Tibial artery (tissue), 4 donors: ENCODE measurements at places on chromosomes 1 and 21.

- DNase-seq: no peak
Observed at GRCh38 chr1:92167151-92167550, 50.6 kb upstream of the C1orf146 start.

DNA sequence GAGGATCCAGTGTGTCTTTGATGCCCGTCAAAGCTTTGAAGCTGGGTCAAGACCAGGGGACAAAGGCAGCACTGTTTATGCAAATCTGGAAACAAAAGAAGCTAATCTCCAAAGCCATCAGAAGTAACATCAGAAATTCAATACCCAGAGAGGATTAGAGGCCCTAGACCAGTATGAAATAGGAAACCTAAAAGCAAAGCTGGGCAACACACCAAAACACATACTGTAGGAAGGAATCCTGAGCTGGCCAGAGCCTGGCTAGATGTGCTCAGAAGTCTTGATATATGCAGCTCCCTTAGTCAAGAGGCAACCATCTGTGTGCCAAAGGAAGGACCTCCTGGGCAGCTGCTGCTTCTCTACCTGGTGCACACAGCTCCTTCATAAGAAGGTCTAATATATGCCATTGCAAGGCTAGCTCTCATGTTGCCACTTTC is 12.3 kb downstream of the COLGALT2 start:
- no peak for DNase-seq

GRCh38 chr1:18463984-18464664 is 16.6 kb upstream of the KLHDC7A start:
- no peak for DNase-seq

DNA sequence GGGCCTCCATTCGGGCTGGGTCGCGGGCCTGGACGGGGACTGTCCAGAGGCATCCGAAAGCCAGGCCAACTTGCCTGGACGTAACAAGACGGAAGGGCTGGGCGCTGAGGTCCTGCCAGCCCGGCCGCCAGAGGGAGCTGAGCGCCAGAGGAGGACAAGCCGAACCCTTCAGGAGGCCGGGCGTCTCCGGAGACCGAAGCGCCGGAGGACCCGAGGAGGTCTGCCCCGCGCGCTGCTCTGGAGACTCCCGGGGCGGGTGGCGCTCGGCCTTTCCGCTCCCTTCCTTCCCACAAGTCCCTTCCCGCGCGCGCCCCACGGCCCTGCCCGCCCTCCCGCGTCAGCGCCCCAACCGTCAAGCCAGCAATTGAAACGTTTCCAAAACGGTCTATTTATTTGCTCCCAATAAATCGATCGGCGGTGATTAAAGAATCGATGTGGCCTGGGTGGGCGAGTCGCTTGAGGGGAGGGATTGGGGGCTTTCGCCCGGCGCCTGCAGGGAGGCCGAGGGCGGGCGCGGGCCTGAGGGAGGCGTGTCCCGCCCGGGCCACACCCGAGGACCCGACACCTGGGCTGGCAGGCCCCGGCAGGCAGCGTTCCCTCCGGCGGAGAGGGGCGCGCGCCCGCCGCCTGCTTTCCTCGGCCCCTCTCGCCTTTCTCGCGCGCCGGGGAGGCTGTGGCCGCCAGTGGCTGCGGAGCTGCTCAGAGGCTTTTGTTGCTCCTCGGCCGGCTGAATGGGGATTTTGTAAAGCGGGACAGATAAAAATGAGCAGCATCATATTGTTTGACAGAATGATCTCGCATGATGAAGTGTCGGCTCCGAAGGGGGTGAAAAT is 5.2 kb upstream of the FOXD3 start:
- no peak for DNase-seq

- no peak for DNase-seq
Observed at GRCh38 chr1:30760596-30761324, 3.2 kb upstream of the LAPTM5 start.

GRCh38 chr1:9591669-9592509 is 3.2 kb downstream of the TMEM201 start:
- peak; percentile 60 for DNase-seq

DNA sequence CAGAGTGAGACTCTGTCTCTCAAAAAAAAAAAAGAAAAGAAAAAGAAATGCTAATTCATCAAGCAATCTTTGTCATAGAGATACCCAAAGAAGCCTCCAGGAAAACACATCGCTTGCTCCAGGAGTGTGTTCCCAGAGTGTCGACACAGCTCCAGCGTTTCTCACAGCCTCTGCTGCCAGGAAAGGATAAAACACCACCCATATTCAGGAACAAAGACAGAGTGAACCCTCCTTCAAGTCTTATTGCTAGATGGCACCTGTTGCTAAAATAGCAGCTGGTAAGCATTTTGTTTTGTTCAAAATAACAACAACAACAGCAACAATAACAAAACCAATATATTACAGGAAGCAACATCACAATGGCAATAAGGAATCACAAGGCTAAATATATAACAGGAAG is 3.1 kb downstream of the ILDR2 start:
- DNase-seq: no peak

- DNase-seq: peak; percentile 53
Observed at GRCh38 chr1:14826172-14826636, 227.7 kb downstream of the KAZN start.

- no peak for DNase-seq
Observed at GRCh38 chr1:69029649-69030048, 532.8 kb upstream of the DEPDC1 start.

DNA sequence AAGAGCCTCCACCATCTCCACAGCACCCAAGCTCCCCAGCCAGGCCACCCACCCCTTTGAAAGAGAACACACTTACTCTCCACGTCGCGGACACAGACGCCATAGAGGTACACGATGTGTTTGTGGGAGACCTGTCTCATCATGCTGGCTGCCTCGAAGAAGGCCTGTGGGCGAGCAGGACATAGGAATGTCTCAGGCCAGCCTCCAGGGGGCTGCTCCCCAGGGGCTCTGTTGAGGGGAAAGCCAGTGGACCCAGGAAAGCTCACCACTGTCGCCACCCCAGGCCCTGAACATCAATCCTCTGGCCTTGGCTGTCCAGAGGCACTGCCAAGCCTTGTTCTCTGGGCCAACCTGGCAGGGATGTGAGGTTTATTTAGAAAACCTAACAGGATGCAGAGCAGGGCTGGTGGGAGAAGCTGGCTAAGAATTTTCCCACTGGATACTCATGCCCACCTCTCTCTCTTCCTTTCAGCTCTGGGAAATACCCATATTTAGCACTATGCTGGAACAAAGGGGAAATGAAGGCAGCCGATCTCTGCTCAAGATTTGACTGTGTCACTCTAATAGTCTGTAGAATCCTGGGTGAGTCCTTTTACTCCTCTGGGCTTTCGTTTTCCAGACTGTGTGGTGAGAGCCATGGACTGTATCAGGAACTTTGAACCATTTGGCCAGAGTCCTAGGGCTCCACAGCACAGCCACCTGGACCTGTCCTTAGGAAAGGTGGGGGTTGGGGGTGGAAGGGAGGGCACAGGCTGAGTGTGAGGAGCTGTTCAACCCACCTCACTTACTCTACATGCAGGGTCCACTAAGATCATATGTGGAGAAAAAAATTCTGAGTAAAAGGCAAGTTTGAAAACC is 101.9 kb downstream of the RAVER2 start:
- DNase-seq: no peak

GRCh38 chr1:102550729-102551384 is 554.1 kb upstream of the OLFM3 start:
- no peak for DNase-seq

DNA sequence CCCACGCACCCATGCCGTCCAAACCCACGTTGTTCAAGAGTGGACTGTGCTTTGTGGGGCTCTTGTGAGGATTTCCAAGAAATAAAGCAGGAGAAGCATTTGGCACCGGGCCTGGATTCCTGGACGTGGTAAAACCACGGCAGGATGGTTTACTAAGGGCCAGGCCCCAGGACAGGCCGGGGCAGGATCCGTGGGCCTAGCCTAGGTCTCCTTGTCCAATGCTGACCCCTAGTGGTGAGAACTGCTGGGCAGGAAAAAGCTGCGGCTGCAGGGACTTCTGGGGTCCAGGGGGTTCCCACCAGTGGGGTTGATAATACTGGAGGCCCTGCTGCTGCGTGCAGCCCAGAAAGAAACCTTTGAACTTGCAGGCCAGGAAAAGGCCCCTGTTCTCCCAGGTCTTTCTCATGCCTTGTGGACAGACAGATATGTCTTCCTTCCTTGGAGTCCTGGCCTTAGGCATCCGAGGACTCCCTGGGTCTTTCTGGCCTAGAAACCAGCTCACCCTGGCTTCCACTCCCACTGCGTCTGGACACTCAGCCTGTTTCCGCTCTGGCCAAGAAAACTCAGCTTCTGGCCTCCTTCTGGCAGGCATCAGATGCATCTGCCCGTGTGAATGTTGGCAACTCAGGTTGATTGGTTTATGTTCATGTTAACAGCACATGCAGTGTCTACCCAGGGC is 106.9 kb upstream of the TMEM51 start:
- peak; percentile 53 for DNase-seq

DNA sequence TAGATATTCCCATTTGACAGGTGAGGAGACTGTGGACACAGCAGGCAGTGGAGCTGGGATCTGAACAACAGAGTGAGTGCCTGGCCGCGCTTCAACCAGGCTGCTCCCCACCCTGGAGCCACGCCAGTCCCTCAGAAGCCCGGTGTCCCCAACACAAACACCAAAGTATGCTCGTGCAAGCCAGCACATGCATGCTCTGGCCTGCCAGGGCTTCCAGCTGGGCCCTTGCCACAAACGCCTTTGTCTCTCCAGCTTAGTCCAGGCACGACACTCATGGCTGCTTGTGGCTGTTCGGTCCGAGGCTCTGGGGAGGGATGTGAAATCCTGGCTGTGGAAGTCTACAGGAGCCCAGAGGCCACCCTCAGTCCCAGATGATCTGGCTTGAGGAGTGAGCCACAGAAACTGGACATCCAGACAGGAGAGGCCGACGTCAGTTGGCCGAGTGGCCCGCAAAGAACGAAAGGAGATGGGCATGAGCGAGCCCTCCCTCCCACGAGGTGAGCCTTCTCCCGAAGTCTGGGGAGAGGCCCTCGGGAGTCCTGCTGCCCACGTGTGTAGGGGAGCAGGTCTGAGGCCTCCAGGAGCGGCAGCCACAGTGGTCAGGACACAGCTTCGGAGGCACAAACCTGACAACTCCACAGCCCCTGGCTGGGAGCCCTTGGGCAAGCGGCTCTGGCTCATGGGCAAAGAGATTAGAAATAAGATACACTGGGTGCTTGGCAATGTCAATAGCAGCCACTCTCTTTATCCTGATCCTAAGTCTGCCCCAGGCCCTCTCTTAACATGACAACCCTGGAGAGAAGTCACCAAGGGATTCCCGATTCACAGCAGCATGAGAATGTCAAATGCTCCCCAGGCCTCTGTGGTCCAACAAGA is 117.1 kb upstream of the IFFO2 start:
- peak; percentile 75 for DNase-seq

GRCh38 chr1:39969531-39970270 is 14.8 kb downstream of the MFSD2A start:
- DNase-seq: no peak

GRCh38 chr1:235050911-235051360 is 77.7 kb downstream of the TOMM20 start:
- peak; percentile 85 for DNase-seq

DNA sequence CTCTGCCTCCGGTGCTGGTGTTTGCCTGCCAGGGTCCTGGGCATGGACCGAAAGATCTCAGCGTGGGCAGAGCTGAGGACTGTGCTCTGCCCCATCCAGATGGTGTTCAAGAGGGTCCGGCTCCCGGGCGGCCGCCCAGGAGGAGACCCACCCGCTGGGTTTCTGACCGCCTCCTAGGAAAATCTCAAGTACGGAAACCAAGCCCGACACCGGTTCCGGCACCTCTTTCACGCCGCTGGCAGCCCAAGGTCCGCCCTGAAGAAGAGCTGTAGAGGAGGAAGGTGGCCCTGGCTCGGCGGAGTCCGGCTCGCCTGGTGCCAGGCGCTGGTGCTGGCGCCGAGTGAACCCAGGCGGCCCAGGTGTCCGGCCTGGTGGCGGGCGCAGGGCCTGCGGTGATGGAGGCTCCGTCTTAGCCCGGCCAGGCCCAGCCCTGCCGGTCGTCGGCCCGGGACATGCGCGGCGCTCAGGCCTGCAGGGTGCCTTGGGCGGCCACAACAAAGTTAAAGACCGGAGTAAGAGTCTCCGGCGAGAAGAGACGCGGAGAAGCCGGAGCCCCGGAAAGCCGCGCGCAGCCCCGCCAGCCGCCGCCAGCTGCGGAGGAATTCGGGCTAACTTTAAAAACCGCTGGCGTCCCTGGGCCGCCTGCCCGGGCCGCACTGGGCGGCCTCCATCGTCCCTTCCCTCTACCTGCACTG is 1.5 kb downstream of the GRIK3 start:
- no peak for DNase-seq

DNA sequence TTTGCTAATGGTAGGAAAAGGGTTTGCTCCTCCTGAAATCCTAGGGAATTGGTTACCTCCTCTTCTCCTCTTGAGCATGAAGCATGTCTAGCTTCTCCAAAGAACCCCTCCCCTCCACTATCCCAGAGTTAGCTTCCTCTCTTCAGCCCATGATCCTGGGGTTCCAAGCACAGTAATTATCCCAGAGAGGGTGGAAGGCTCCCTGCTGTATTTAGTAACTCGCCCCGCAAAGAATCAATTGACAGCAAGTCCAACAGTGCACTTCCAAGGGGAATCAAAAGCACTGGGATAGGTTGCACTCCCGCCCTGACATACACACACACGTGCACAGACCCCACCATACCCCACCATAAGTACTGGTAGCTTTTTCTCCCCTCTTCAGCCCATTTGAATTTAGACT is 3.1 kb downstream of the S100A8 start:
- DNase-seq: peak; percentile 19

- DNase-seq: no peak
Observed at GRCh38 chr21:37374027-37374426, 7.5 kb downstream of the DYRK1A start.

- DNase-seq: no peak
Observed at GRCh38 chr1:235402457-235403200, 35.4 kb downstream of the TBCE start.

DNA sequence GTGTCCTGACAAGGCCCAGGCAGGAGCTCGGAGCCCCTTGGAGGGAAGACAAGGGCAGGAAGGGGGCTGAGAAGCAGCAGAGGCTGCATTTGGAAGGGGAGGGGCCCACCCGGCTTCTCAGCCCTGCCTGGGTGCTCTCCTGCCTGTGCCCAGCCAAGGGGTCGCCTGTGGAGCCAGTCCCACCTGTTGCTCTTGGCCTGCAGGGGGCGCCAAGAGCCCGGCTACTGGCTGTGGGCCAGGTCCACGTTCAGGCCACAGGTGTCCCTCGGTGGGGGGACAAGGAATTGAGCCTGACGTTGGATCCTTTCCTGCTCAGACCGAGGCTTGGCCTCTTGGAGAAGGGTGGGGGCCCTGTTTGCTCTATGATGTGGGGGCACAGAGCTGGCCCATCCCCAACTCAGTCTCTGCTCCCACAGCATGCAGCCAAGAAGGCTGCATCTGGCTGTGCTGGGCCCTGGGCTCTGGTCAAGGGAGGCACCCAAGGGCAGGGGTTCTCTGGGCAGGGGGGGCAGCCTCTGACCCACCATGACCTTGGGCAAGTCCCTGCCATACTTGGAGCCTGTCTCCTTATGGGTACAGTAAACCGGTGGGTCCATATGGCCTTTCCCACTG is 10.9 kb downstream of the WNT4 start:
- no peak for DNase-seq

- no peak for DNase-seq
Observed at GRCh38 chr21:25563361-25564116, 43.7 kb downstream of the MRPL39 start.

GRCh38 chr1:59657873-59658465 is 156.8 kb upstream of the HOOK1 start:
- DNase-seq: no peak
